ENCODE measurements at places on chromosomes 12 and 14. TPM values are rescaled to one million over a fixed set of nuclear protein-coding genes. Genes with fewer than 3 reads are reported as not detected.

TCL1B gene
- not detected for total RNA-seq

SLC5A8 gene
- total RNA-seq: not detected

CPSF2 gene
- total RNA-seq: 39.7 TPM

ARPC3 gene
- total RNA-seq: 422 TPM

PPP1R13B gene
- 4.0 TPM for total RNA-seq

LRP1-AS gene
- total RNA-seq: not detected

ACOT4 gene
- total RNA-seq: 1.9 TPM

EML1 gene
- 45.4 TPM for total RNA-seq

MANSC4 gene
- total RNA-seq: not detected

NOXRED1 gene
- total RNA-seq: not detected

OGFOD2 gene
- total RNA-seq: 16.4 TPM

CAPS2 gene
- 1.0 TPM for total RNA-seq

CKAP4 gene
- total RNA-seq: 76.1 TPM

BICDL1 gene
- total RNA-seq: 2.5 TPM
